CD8-positive, alpha-beta memory T cell (primary cell): ENCODE measurements at places on chromosomes 4 and X. TPM values are rescaled to one million over a fixed set of nuclear protein-coding genes. Genes with fewer than 3 reads are reported as not detected.

FRG2 gene
- total RNA-seq = 0.40 TPM

- H3K27me3 ChIP-seq = no peaks in the 10 kb centered on the region
- no peaks in the 10 kb centered on the region for H3K36me3 ChIP-seq
- no peak overlapping the region for H3K27ac ChIP-seq
- H3K4me3 ChIP-seq = no peak overlapping the region
- no peak for DNase-seq
These were observed 1433.8 kb upstream of the TENM3 start for GRCh38 chr4:180809439-180809838.

- no peaks in the 10 kb centered on the region for H3K4me1 ChIP-seq
- H3K4me3 ChIP-seq = no peak overlapping the region
- no peaks in the 10 kb centered on the region for H3K36me3 ChIP-seq
- no peak for DNase-seq
- H3K27me3 ChIP-seq = no peaks in the 10 kb centered on the region
These were observed 105.3 kb upstream of the NKX1-1 start for GRCh38 chr4:1511441-1512041.

GRCh38 chr4:15065516-15065915 is 63.2 kb downstream of the CPEB2 start:
- H3K36me3 ChIP-seq = peaks cover 5% of the 10 kb centered on the region
- H3K4me3 ChIP-seq = no peak overlapping the region
- no peaks in the 10 kb centered on the region for H3K4me1 ChIP-seq

GRCh38 chr4:91958596-91958995 is 345.2 kb upstream of the GRID2 start:
- H3K4me3 ChIP-seq = no peak overlapping the region
- DNase-seq = no peak
- H3K36me3 ChIP-seq = no peaks in the 10 kb centered on the region
- H3K27ac ChIP-seq = no peak overlapping the region
- no peaks in the 10 kb centered on the region for H3K27me3 ChIP-seq

DNA sequence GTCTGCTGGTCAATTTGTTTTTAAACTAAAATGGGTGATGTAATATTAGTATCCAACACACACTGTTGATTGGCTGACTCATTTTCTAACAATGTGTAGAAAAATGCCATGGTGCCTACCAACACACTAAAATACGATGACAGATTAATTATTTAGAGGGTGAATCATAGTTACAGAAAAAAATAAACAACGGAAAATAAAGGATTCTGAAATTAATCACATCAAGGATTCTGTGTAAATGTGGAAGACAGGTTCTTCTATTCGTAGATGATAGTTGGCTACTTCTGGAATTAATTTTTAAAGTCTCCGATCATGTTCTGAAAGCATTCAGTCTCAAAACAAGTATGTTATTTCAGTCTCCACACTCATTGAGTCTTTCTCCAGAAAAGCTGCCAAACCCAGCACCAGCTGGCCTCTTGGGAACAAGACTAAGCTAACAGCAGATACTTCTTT is 8.2 kb upstream of the IQCM start:
- H3K27ac ChIP-seq = no peak overlapping the region
- H3K4me1 ChIP-seq = no peaks in the 10 kb centered on the region
- DNase-seq = no peak
- H3K27me3 ChIP-seq = no peaks in the 10 kb centered on the region

DNA sequence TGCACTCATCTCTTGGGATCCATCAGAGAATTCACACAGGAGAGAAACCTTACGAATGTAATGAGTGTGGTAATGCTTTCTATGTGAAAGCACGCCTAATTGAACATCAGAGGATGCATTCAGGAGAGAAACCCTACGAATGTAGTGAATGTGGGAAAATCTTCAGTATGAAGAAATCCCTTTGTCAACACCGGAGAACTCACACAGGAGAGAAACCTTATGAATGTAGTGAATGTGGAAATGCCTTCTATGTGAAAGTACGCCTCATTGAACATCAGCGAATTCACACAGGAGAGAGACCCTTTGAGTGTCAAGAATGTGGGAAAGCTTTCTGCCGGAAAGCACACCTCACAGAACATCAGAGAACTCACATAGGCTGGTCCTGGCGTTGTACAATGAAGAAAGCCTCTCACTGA is 42.8 kb downstream of the ZNF157 start:
- H3K27ac ChIP-seq = no peak overlapping the region
- H3K36me3 ChIP-seq = no peaks in the 10 kb centered on the region
- H3K27me3 ChIP-seq = no peaks in the 10 kb centered on the region
- no peak for DNase-seq
- H3K4me3 ChIP-seq = no peak overlapping the region

- H3K4me3 ChIP-seq = no peak overlapping the region
- H3K36me3 ChIP-seq = no peaks in the 10 kb centered on the region
- no peaks in the 10 kb centered on the region for H3K27me3 ChIP-seq
These were observed 1028.1 kb downstream of the SH3BGRL start for GRCh38 chrX:82230013-82230412.

GAGE13 gene
- total RNA-seq = not detected

GPR50 gene
- total RNA-seq = not detected

GRCh38 chr4:174154215-174154854 is 129.1 kb downstream of the FBXO8 start:
- no peak for DNase-seq
- no peaks in the 10 kb centered on the region for H3K27me3 ChIP-seq
- no peak overlapping the region for H3K4me3 ChIP-seq
- H3K4me1 ChIP-seq = no peaks in the 10 kb centered on the region
- H3K36me3 ChIP-seq = no peaks in the 10 kb centered on the region

DNA sequence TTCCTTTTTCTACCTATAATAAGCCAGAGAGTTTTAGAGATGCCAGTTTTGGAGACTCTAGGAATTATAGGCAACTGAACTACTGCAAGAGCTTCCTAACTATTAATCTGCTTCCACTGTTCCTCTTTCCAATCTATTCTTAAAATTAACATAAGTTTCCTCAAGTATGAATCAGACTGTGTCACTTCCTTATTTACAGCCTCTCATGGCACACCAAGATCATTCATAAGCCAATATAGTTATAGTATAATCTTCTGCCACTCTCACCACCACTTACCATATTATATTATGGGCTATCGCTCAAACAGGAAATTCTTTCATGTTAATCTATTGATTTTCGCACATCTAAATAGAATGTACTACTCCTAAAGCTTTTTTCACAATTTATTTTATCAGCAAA is 383.5 kb downstream of the STPG2 start:
- H3K27ac ChIP-seq = no peak overlapping the region

DNA sequence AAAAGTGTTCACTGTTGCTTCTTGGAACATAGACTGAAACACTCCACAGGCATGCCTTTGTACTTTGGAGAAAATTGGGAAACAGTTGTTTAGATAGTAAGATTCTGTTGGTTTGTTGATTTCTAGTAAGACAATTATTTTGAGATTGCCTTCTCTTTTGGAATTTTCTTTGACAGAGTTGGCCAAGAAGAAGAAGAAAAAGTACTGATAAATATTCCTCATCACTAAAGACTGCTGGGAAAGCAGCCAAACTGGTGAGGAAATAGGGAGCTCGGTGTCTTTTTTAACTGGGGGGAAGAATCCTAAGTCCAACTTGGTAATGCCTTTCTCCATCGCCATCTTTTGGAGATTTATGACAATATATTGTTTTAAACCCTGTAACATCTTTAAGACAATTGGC is 370.7 kb downstream of the GPAT3 start:
- no peaks in the 10 kb centered on the region for H3K27me3 ChIP-seq
- no peaks in the 10 kb centered on the region for H3K4me1 ChIP-seq
- DNase-seq = no peak

GRCh38 chr4:42605264-42605663 is 51.6 kb downstream of the ATP8A1 start:
- H3K36me3 ChIP-seq = peaks cover 7% of the 10 kb centered on the region
- no peak overlapping the region for H3K4me3 ChIP-seq
- no peaks in the 10 kb centered on the region for H3K4me1 ChIP-seq
- H3K27me3 ChIP-seq = no peaks in the 10 kb centered on the region

GRCh38 chrX:24513416-24513815 is 48.3 kb downstream of the PDK3 start:
- H3K36me3 ChIP-seq = peaks cover 6% of the 10 kb centered on the region
- H3K4me3 ChIP-seq = no peak overlapping the region
- no peak for DNase-seq

- no peak overlapping the region for H3K27ac ChIP-seq
- DNase-seq = no peak
- H3K4me1 ChIP-seq = peaks cover 45% of the 10 kb centered on the region
- H3K4me3 ChIP-seq = no peak overlapping the region
- no peaks in the 10 kb centered on the region for H3K27me3 ChIP-seq
These were observed 4.3 kb downstream of the MAEA start for GRCh38 chr4:1293991-1294390.

GAGE1 gene
- total RNA-seq = not detected

DNA sequence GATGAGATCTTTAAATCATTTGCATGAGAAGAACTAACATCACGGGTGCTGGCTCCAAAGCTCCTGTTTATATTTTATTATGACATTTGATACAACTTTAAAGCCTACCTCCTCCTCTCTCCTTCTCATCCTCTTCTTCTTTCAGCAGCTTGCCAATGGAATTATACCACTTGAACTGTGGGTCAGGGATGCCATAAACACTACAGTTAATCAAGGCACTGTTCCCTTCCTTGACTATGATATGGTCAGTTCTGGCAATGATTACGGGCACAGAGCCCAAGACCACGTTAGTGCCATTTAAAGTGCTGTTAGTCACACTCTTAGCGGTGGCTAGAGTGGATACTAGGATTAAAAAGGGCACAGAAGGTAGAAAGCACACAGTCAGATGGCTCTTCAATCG is 20.7 kb downstream of the MFAP3L start:
- H3K27me3 ChIP-seq = no peaks in the 10 kb centered on the region
- no peak for DNase-seq
- H3K4me3 ChIP-seq = no peak overlapping the region
- no peak overlapping the region for H3K27ac ChIP-seq
- H3K4me1 ChIP-seq = no peaks in the 10 kb centered on the region

GRCh38 chr4:138953961-138954371 is 61.6 kb upstream of the NOCT start:
- DNase-seq = no peak
- H3K27me3 ChIP-seq = no peaks in the 10 kb centered on the region
- H3K36me3 ChIP-seq = no peaks in the 10 kb centered on the region
- no peaks in the 10 kb centered on the region for H3K4me1 ChIP-seq
- no peak overlapping the region for H3K27ac ChIP-seq
- no peak overlapping the region for H3K4me3 ChIP-seq

- no peak overlapping the region for H3K27ac ChIP-seq
- no peaks in the 10 kb centered on the region for H3K36me3 ChIP-seq
- H3K27me3 ChIP-seq = no peaks in the 10 kb centered on the region
- no peak for DNase-seq
- H3K4me1 ChIP-seq = no peaks in the 10 kb centered on the region
- H3K4me3 ChIP-seq = no peak overlapping the region
These were observed 6.2 kb downstream of the NCAPG start for GRCh38 chr4:17817027-17817426.

DNA sequence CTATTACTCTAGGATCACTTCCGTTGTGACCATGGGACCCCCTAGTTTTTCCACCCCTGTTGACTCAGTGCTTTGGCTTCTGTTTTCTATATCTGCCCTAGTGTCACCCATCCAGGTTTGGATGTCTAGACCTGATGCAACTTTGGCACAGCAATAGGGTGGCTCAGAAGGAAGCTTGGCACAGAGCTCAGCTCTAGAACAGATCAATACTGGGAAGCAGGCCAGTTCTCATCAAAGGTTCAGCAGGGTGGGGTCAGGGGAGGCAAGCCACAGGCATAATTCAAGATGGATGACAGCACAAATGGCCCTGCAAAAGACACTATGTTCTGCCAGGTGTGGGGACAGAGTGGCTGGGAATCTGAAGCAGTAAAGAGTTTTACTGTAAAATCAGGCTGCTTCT is 74.2 kb upstream of the EGFL6 start:
- no peaks in the 10 kb centered on the region for H3K4me1 ChIP-seq
- DNase-seq = no peak
- H3K27me3 ChIP-seq = no peaks in the 10 kb centered on the region
- H3K36me3 ChIP-seq = no peaks in the 10 kb centered on the region
- no peak overlapping the region for H3K4me3 ChIP-seq

DNA sequence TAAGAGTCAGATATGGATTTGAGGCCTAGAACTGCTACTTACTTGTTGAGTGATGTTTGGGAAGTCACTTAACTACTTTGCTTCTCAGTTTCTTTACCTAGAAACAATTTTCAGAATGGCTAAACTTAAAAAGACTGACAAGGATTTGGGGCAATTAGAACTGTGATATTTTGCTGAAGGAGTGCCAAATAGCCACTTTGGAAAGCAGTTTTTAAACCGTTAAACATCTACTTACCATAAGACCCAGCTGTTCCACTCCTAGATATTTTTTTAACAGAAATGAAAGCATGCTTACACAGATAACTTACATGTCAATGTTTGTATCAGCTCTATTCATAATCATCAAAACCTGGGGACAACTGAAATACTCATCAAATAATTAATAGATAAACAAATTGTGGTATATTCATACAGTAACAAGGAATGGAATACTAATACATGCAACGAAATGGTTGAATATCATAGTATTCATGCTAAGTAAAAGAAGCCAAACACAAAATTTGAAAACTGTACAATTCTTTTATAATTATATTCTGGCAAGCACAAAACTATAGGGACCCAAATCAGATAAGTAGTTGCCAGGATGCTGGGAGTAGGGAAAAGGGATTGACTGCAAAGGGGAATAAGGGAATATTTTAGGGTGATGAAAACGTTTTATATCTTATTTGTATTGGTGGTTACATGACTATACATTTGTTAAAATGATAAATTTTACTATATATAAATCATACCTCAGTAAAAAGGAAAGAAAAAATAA is 24.0 kb downstream of the RPA4 start:
- no peak overlapping the region for H3K27ac ChIP-seq
- H3K4me1 ChIP-seq = no peaks in the 10 kb centered on the region
- H3K4me3 ChIP-seq = no peak overlapping the region
- no peaks in the 10 kb centered on the region for H3K36me3 ChIP-seq
- DNase-seq = no peak
- H3K27me3 ChIP-seq = no peaks in the 10 kb centered on the region

ZNF185 gene
- 0.96 TPM for total RNA-seq

DNA sequence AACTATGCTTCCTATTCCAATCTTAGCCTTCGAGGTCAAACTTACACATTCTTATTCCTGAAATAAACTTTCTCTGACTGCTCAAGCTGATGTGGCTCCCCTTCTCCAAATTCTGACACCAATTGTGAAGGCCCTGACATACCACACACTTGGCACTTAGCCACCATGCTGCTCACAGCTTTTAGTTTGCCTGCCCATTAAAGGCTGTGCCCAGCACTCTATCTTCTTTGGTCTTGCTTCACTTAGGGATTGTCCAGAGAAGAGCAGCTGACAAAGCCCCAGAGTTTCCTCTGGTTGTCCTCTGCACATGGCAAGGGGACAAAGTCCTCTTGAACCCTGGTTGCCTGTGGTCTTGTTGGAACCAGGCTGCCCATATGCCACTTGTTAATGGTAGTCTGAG is 126.1 kb downstream of the ARHGEF9 start:
- H3K4me3 ChIP-seq = no peak overlapping the region
- DNase-seq = no peak
- H3K36me3 ChIP-seq = no peaks in the 10 kb centered on the region
- H3K4me1 ChIP-seq = no peaks in the 10 kb centered on the region
- H3K27ac ChIP-seq = no peak overlapping the region
- H3K27me3 ChIP-seq = no peaks in the 10 kb centered on the region

SLC2A9 gene
- 3.1 TPM for total RNA-seq

- H3K36me3 ChIP-seq = no peaks in the 10 kb centered on the region
- H3K4me1 ChIP-seq = no peaks in the 10 kb centered on the region
- H3K4me3 ChIP-seq = no peak overlapping the region
- H3K27ac ChIP-seq = no peak overlapping the region
- no peak for DNase-seq
These were observed 187.1 kb upstream of the C1QTNF7 start for GRCh38 chr4:15240764-15241163.
